ENCODE measurements at places on chromosomes 16 and 17.

DNA sequence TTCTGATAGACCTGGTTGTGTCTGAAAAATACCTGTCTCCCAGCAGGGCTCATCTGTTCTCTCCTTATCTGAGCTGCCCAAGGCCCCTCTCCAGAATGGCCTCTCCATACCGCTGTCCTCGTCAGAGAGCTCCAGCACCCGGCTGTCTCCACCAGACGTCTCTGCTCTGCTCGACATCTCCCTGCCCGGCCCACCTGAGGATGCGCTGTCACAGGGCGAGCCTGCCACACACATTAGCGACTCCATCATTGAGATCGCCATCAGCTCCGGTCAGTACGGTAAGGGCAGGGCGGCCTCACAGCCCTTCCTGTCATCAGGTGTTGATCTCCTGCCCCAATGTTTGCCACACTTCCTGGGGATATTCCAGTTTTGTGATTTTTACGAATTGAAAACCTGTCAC, 10.2 kb upstream of the JPT2 start:
- DNase-seq = no peak

GRCh38 chr16:4159726-4160125, 43.5 kb upstream of the ADCY9 start:
- no peak for DNase-seq

DNA sequence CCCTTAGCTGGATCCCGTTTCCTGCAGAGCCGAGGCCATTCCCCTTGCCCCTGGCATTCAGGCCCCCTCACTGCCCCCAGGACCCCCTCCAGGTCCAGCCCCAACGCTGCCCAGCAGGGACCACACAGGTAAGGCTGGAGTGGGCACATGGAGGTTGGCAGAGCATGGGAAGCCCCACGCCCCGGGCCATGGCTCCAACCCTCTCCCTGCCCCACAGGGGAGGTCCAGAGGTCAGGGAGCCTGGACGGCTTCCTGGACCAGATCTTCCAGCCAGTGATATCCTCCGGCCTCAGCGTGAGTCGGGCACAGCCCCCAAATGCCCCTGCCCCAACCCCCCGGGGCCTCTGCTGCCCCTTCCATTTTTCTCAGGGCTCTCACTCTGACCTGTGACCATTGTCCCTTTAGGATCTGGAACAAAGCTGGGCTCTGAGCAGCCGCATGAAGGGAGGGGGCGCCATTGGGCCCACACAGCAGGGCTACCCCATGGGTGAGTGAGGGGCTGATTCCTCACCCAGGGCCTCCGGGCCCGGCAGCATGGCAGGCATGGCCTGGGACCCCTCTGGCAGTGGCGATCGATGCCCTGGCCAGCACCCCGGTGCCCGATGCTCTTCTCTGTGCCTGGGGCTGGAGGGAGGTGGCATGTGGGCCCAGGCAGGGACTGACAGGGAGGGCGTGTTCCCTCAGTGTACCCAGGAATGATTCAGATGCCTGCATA, 18.5 kb upstream of the SMIM5 start:
- DNase-seq = no peak

- DNase-seq = no peak
These were observed 62.3 kb downstream of the HS3ST3A1 start for GRCh38 chr17:13539421-13539820.

DNA sequence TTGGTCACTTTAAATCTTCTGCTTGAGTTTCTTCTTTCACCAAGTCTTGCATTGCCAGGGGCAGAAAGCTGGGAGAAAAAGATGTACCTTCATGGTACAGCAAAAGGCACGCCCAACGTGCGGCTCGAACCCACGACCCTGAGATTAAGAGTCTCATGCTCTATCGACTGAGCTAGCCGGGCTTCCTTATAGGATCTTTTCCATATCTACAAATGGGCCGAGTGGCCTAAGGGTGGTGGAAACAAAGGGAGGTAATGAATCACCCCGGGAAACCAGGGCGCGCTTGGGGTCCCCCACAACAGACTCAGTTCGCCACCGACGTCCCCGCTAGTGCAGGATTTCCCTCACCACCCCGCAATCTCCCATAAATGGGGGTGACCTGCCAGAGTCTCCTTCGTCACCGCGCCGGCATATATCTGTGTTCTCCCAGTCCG, 7.5 kb upstream of the OR1F1 start:
- no peak for DNase-seq

DNA sequence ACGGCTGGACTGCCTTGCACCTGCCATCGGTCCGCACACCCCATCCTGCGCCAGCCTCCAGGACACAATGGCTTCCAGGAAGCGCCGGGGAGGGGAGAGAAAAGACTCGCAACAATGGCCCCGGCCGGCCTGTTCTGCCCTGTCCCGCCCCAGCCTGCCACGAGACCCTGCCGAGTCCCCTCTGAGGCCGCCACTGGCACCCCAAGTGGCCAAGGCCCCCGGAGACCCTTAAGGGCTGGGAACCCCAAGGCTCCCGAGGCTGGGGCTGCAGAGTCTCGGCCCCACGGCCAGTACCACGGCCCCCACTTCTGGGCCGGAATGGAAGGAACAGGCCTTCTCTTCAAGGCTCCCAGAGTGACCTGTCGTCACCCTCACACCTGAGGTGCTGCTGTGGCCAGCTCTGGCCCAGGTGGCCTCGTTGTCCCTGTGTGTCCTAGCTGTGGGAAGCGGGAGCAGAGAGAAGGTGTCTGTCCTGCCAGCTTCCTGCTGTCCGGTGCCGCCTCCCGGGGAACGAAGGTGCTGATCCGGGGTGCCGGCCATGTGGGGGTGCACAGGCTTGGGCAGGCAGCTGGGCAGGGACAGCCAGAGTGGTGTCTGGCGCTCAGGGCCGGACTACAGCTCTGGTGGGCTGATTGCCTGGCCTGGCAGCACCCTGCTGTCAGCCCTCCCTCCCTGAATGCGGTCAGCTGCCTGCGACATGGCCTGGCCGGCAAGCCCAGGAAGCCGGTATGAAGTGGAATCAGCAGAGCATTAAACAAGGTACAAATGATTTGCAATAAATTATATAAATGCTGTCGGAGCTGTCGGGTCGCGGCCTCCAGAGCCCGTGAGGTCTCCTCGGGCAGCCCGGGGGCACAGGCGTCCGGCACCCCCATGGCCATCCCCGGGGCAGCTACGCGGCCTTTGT, 8.2 kb upstream of the CACNA1H start:
- no peak for DNase-seq

GRCh38 chr17:66777689-66778225, 57.2 kb upstream of the CACNG5 start:
- no peak for DNase-seq

- no peak for DNase-seq
These were observed 8.0 kb downstream of the TNFAIP1 start for GRCh38 chr17:28343491-28343932.

DNA sequence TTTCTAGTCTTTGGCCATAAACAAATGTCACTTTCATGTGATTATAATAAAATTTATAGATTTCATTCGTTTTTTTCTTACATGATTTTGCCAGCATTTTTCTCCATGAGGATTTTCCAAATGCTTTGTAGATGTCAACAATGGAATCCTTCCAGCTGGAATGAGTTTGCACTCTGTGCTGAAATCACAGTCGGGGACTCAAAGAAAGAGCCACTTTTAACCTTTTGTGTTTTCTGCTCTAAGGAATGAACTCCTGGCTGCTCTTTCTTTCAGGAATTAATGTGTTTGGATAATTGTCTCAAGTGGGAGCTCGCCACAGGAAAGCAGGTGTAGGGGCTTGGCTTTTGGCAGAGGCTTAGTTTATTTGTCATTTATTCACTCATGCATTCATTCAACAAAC, 372.3 kb upstream of the SALL1 start:
- no peak for DNase-seq

GRCh38 chr16:16162591-16162990, 60.7 kb downstream of the ABCC6 start:
- DNase-seq = no peak

- no peak for DNase-seq
These were observed 282.6 kb downstream of the HAPSTR1 start for GRCh38 chr16:9374061-9374460.

DNA sequence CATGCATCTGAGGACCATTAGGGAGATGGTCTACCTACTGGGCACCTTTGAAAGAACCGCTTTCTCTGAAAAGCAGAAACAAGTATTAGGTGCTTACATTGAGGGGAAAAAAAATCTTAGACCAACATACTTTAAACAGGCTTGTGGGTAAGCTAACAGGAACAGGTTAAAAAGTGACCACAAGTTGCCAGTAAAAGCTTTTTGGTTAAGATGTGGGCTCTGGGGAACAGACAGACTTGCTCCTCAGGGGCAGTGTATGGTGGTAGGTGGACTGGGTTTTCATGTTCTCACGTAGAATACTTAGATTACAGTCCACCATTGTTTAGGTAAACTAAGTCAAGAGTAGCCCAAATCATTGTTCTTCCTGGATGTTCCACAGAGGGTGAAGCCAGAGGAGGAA, 41.2 kb downstream of the REXO5 start:
- no peak for DNase-seq

GRCh38 chr17:75685499-75685898, 18.4 kb downstream of the SAP30BP start:
- no peak for DNase-seq

DNA sequence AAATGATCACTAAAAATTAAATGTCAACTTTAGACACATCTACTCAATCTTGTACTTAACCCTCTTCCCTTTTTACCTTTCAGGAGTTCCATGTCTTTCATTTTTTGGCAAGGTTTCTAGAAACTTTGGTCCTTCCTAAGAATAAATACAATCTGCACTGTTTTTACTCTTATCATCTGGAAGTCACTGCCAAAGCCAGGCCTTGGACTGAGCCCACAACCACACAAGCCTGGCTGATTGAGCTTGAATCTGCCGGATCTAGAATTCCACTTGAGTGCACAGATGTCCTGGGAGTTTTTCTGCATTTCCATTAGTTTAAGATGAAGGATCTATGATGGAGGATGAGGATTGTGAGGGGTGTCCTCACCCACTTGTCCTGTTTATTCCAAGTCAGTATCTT, 126.1 kb downstream of the VPS53 start:
- no peak for DNase-seq

DNA sequence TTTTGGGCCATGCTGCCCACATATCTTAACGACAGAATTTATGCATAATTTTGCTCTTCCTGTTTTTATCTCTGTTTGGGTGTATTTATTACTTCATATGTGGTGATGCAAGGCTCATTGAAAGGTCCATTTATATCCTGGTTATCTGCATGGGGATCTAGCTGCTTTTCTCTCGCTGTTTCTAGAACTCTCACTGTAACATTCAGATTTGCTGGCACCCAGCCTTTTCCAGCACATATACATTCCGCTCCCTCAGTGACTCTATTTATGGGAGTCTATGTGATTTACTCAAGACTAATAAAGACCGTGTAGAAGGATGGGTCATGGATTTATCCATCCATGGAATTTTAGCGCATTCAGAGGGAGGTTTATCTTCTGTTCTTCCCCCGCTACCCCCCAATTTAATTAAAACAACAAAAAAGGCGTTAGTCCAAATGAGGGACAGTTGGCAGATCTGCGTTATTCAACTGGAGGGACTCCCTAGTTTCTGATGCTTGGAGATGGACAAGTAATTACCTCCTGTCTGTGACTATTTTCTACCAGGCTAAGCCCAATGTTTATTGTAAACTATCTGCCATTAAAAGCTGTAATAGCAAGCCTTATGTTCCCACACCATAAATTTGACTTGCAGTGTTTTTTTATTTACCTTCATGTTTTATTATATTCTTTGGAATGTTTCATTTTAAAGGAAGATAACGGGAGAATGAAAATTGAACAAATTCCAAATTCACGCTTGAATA, 19.8 kb upstream of the MARCHF10 start:
- no peak for DNase-seq

GRCh38 chr17:64579917-64580316, 73.1 kb downstream of the CEP95 start:
- DNase-seq = no peak

- no peak for DNase-seq
These were observed 47.9 kb downstream of the COPRS start for GRCh38 chr17:31811101-31811500.

DNA sequence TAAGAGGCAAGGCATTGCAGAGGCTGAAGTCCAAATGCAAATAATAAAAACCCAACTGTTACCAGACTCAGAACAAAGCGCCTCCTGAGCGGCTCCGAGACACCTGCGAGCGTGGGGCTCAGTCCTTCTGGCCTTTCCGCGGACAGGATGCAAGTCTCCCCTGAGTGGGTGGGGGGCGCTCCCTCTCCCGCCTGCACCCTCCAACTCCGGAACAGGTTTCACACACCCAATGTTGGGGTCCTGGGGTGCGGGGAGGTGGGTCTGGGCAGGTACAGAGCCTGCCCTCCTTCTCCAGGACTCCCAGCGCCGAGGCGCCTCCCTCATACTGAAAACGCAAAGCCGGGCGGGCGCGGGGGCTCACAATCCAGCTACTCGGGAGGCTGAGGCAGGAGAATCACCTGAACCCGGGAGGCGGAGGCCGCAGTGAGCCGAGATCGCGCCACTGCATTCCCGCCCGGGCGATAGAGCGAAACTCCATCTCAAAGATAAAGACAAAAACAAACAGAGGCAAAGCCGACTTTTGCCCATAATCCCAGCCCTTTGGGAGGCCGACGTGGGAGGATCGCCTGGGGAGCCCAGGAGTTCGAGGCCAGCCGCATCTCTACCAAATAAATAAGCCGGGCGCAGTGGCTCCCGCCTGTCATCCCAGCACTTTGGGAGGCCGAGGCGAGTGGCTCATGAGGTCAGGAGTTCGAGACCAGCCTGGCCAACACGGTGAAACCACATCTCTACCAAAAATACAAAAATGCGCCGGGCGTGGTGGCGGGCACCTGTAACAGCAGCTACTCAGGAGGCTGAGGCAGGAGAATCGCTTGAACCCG, 893 bp downstream of the GINS2 start:
- no peak for DNase-seq

DNA sequence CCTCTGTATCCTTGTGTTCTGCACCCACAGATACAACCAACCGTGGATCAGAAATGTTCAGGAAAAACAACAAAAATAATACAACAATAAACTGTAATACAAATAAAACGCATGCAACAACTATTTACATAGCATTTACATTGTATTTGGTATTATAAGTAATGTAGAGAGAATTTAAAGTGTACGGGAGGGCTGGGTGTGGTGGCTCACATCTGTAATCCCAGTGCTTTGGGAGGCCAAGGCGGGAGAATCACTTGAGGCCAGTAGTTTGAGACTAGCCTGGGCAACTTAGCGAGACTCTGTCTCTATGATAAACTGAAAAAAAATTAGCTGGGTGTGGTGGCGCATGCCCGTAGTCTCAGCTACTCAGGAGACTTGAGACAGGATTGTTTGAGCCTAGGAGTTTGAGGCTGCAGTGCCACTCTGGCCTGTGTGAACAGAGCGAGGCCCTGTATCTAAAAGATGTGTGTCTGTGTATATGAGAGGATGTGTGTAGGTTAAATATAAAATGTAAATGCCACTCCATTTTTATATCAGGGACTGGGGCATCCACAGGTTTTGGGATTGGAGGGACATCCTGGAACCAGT, 13.3 kb downstream of the SEC14L1 start:
- DNase-seq = no peak
